ENCODE measurements at places on chromosomes 4 and X.

DNA sequence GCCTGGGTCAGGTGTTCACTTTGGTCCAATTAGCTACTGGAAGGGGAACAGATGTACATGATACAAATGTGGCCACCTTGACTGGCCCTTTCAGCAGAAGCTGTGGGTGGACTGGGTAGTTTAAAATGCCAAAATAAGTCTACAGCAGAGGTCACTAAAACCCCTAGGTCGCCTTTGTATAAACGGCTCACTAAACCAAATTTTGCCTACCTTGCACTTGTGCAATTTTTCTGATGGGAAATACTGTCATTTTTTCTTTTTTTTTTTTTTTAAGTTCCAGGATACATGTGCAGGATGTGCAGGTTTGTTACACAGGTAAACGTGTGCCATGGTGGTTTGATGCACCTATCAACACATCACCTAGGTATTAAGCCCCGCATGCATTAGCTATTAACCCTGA is 109.8 kb downstream of the EGF start:
- DNase-seq, result no peak

GRCh38 chr4:25993395-25994185 is 79.6 kb downstream of the SMIM20 start:
- DNase-seq, result no peak

DNA sequence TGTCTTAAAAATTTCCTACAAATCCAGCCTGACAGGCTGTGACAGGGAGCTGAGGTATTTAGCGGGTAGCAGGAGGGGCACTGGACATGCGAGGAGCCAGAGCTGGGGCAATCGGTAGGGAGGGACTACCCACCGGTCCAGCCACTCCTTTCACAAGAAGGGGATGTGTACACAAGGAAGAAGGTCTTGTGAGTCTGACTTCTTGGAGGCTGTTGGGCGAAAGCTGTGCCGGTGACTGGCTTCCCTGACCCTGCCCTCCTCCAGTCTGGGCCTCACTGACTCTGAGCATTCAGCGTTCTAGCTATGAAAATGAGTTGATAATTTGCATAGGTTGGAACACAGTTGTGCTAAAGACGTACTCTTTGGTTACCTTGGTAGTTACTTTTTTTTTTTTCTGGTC is 12.7 kb upstream of the CXCL8 start:
- no peak for DNase-seq

DNA sequence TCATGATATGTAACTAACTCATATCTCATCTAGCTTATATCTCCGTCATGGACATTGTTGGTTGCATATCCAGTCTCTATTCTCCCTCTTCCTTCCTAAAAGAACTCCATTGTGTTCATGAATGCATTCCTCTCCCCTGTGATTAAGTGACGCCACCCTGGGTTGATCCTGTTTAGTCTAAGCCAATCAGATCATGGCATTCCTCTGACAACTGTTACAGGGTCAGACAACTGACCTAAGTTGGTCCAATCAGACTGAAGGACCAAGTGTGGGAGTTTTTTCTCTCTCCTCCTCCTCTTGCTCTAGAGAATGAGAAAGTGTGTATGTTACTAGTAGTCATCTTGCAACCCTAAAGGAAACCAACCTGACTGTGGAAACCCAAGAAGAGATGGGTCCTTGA is 3.6 kb downstream of the APOO start:
- no peak for DNase-seq

DNA sequence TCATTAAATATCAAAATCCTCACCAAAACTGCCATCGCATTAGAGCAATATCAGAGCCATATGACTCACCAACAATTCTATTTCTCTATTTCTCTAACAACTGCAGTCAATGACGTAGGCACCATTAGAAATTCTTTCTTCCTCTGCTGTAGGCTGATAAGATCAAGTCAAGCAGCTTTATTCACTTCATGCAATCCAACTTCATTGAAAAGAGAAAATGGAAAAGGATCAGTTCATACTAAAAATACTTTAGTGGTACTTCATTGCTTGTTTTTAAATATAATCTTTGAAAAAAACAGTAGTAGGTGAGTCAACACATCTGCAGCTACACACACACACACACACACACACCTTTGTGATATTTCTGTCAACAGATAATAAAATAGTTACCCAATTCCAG is 345.3 kb upstream of the TENM3 start:
- DNase-seq, result peak; percentile 93

DNA sequence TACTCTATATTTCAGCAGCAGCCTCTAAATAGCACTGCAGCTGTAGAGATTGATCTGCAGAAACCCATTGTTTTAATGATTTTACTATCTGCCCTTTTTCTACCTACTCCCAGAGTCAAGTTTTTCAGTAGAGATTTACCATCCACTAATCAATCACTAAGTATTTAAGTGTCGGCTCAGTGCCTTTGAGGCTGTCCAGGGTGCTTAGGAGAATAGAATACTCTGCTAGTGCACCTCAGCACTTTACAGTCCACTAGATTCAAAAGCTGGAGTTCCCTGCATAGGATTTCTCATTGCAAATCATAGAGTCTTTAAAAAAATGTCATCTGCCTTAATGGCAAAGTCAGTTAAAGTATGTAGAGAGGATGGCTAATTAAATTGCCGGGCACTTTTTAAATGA is 29.6 kb upstream of the ANAPC4 start:
- DNase-seq, result no peak

- no peak for DNase-seq
These were observed 1368.6 kb downstream of the FSTL5 start for GRCh38 chr4:160795216-160795615.

GRCh38 chrX:33725535-33726210 is 406.4 kb downstream of the FAM47A start:
- no peak for DNase-seq

DNA sequence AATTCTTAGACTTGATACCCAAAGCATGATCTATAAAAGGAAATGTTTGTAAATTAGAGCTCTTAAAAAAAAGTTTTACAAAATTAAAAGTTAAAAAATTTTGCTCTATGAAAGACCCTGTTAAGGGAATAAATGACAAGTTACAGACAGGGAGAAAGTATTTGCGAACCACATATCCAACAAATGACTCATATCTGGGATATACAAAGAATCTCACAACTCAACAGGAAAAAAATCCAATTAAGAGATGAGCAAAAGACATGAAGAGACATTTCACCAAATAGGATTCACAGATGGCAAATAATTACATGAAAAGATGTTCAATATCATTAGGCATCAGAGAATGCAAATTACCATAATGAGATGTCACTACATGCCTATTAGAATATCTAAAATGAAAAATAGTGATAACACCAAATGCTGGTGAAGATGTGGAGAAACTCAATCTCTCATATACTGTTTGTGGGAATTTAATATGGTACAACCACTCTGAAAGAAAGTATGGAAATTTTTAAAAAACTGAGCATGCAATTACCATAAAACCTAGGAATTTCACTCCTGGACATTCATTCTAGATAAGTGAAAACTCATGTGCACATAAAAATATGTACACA is 100.8 kb upstream of the EOLA2 start:
- DNase-seq, result no peak

GRCh38 chr4:84501721-84502267 is 2.7 kb upstream of the NKX6-1 start:
- no peak for DNase-seq

- DNase-seq, result no peak
These were observed 252.6 kb upstream of the HAND2 start for GRCh38 chr4:173782660-173783059.

DNA sequence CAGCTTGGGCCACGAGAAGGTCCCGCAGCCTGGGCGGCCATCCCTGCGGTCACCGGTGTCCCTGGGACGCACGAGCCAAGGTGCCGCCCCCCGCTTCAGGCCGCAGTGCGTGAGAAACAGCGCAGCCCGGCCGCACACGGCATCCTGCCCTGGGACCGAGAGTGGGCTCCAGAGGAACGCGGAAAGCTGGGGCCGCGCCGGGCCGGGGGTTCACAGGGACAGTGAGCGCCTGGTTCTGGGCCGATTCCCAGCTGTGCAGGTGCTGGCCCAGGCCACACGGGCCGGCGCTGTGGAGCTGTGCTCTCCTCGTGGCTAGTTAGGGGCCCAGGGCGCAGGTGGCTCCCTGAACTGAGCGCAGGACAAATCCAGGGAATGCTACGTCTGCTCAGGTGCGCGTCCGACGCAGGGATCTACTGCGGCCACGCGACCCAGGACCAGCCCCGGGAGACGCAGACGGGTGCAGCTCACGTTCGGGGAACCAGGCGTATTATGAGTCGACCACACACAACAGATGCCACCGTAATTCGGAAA is 25.8 kb upstream of the GTPBP6 start:
- DNase-seq, result no peak

DNA sequence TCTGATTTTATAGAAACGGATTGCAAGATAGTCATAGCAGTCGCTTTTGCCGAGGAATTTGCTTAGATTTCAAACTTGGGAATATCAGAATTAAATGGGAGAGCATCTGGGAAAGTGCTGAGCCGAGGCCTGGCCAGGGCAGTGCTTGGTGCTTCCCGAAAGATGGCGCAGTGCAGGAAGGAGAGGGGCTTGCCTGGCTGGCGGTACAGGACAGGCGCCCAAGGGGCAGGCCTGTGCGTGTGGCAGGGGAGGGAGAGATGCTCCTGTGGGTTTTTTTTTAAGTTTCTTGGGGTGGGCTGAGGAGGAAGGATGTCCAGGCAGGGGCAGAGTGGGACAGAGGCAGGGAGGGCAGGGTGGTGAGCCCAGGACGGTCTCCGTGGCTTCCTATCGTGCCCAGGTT is 241.1 kb downstream of the AFAP1 start:
- no peak for DNase-seq

DNA sequence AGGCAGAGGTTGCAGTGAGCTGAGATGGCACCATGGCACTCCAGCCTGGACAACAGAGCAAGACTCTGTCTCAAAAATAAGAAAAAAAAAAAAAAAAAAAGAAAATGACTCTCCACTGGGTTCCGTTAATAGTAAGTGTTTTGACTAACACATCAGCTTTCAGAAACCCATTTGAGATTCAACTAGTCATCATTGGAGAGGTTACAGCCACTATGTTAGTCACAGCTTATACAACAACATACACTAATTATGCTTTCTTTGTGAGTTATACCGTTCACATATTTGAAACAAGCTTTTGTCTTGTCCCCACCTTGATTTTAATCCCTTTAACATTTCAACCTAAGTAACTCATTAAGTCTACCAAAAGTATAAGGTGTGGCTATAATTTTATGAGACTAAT is 48.2 kb downstream of the HADH start:
- DNase-seq, result no peak

DNA sequence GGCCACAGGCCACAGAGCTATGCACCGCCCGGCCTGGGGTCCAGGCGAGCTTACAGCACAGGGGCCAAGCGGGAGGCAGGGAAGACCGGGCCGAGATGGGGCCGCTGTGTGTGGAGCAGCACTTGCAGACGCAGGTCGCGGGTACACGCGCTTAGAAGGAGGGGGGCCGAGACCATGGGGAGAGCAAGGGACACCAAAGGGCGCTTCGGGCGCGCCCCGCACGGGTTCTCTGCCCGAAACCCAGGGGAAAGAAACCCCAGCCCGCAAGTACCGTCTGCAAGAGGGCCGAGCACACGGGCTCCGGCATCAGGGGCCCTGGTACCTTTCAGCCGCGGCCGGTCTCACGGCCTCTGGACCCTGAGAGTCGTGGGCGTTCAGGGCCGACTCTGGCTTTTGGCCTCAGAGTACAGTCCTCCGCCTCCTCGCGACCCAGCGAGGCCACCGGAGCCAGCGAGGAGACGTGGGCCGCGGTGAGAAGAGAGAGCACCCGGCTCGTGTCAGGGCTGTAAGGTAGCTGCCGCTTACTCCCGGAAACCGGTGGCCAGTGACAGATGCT is 342 bp downstream of the EOLA2 start:
- no peak for DNase-seq

GRCh38 chr4:112253382-112254000 is 21.9 kb downstream of the AP1AR start:
- DNase-seq, result no peak

- no peak for DNase-seq
These were observed 87.0 kb downstream of the SPCS3 start for GRCh38 chr4:176406736-176407135.

GRCh38 chr4:1241466-1241935 is 7.4 kb downstream of the CTBP1 start:
- no peak for DNase-seq

DNA sequence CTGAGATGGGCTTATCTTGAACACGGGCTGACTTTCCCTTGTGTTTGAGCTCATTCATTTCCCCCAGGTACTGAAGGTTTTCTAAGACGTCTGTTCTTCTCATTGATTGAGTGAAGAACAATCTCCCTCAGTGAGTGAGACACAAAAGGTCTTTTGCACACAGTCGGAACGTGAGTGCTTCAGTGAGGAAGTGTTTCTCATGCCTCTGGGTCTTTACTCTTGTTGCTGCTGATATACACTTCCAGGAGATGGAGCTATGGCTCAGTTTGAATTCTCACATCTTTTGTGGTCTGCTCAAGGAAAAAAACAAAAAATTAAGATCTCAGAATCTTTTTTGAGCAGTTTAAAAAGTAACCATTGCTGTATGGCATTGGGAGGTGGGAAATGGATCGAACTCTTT is 981.9 kb upstream of the TENM3 start:
- DNase-seq, result no peak

DNA sequence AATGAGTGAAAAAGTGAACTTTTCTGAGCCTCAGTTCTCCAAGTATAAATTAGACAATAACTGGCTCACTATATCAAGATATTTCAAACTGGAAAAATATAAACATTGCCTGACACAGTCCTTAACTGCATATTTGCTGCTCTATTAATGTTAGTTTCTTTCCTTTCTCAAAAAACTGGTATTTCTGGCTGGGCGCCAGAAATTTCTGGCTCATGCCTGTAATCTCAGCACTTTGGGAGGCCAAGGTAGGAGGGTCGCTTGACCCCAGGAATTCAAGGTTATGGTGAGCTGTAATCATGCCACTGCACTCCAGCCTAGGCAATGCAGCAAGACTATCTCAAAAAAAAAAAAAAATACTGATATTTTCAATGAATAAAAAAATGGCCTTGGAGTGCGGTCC is 227.0 kb downstream of the MAGEB17 start:
- no peak for DNase-seq

- no peak for DNase-seq
These were observed 100.8 kb upstream of the CXorf66 start for GRCh38 chrX:140065961-140066662.

- DNase-seq, result no peak
These were observed 143.1 kb upstream of the MAD2L1 start for GRCh38 chr4:120209706-120210105.

- DNase-seq, result no peak
These were observed 105.6 kb downstream of the APOOL start for GRCh38 chrX:85109235-85109634.

DNA sequence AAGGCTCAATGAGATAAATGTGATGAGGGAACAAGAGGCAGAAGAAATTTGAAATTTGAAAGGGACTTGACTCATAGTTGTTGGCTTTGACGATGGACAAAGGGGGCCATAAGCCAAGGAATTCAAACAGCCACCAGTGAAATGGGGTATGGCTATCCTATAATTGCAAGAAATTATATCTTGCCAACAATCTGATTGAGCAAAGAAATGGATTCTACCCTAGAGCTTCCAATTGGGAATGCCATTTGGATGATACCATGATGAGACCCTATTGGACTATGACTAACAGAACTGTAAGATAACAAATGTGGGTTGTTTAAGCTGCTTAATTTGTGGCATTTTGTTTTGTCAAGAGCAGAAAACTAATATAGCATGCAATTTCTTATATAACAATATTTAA is 270.1 kb upstream of the ARSJ start:
- no peak for DNase-seq

- no peak for DNase-seq
These were observed 42.0 kb downstream of the NPFFR2 start for GRCh38 chr4:72073816-72074215.

- DNase-seq, result no peak
These were observed 48.8 kb downstream of the PCGF3 start for GRCh38 chr4:754221-755120.

All from BJ (cell line).